ENCODE measurements at places on chromosomes 7 and 10.

- DNase-seq, result no peak
Measured at GRCh38 chr10:123081896-123082295, 53.9 kb upstream of the HMX3 start.

GRCh38 chr7:39838326-39838725 lies 111.7 kb upstream of the CDK13 start:
- no peak for DNase-seq

- no peak for DNase-seq
Measured at GRCh38 chr7:9657257-9657656, 1223.8 kb downstream of the NXPH1 start.

DNA sequence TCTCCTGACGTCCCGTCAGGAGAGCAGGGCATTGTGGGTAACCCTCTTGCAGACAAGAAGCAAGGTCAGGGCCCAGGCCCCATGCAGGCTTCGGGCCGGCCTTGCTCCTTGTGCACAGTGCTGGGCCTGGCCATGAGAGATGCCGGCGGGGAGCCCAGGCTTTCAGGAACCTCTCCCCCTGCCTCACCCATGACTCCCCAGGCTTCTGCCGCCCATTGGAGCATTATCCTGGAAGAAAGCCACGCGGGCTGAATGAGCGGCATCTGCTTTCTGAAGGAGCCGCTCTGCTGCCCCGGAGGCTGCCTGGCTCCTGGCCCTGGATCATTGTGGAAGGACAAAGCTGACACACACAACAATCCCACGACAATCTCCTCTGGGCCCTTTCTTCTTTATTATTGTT lies 233.5 kb downstream of the TCF7L2 start:
- DNase-seq, result peak; percentile 35

DNA sequence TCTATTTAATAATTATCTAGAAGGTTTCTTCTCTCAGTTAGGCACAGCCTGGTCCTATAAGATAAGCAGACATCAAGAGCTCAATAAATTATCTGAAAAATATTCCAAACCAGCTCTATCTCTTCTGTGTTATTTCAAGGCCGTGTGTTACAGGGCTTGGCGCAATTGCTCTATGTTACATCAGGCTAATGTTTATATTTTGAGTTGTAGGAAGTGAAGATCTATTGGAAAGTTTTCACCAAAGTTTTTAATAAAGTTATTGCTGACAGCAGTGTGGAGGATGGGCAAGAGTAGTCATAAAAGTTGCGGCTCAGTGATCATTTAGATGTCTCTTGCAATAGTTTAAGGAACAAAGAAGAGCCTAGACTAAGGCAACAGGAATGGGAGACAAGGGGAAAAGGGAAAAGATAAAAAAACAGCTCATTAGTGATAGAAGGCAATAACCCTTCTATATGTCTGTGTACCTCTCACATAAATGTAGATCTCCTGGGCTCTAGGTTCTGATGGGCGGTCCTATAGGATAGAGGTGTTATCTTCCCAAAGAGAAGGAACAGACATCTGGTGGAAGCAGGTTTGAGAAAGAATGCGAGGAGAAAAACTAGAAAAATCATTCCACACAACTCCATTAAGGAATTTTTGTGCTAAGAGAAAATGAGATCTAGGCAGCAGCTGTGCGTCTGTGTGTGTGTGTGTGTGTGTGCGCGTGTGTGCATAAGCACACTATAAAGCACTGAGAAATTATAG lies 5.9 kb upstream of the ANKRD7 start:
- no peak for DNase-seq

Data from ecto neural progenitor cell (in vitro differentiated cells).